ENCODE measurements at places on chromosomes 1 and 21.

GRCh38 chr1:192160196-192160595 lies 1.9 kb downstream of the RGS18 start:
- DNase-seq = no peak

DNA sequence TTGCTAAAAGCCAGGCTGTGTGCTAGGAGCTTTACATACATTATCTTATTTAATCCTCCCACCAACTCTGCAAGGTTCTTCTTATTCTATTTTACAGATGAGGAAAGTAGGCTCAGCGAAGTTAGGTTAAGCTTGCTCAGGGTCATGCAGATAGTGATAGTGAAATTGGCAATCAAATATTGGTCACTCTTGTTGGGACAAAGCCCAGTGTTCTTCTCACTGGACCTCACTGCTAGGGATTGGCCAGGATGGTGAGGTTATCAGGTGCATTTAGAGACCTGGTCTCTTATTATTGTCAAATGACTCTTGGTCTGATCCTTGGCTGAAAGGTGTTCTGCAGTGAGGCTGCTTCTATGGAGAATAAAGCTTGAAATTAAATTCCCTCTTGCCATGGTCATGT lies 145.1 kb downstream of the CNIH3 start:
- DNase-seq = no peak

DNA sequence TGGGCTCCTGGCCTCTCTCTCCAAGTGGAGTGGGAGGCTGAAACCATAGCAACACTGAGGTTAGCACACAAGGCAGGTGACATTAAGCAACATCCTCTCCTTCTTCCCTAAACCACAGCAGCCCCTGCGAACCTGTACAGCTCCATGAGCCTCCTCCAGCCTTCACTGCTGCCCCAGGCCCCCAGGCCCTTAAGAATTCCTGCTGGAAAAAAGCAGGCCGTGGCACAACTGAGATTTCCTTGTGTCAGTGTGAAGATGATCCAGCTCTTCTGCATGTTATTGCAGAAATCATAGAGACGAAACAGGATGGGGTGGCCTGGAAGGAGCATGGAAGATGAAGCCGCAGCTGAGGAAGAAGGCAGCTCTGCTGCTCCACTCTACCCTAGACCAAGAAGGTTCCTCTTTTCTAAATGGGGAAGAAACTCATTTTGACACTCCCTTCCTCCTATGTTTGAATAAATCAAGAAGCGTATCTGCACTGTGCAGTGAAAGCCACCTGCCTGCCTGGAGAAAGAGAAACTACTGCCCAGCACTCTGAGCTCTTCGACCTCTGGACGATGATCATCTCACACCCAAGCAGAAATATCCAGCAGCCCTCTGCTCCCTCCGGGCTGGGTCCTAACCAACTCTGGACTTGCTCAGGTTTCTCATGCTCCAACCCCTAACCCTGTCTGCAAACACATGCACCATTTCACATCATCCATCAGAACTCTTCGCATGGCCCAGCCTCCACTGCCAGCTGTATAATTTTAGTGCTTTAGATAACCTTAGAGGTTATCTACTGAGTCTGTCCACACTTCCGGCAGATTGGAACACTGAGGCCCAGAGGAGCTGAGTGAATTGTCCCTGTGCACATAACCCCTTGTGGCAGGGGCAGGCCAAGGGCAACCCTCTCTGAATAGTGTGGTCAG lies 20.7 kb downstream of the SH3BP5L start:
- DNase-seq = no peak

DNA sequence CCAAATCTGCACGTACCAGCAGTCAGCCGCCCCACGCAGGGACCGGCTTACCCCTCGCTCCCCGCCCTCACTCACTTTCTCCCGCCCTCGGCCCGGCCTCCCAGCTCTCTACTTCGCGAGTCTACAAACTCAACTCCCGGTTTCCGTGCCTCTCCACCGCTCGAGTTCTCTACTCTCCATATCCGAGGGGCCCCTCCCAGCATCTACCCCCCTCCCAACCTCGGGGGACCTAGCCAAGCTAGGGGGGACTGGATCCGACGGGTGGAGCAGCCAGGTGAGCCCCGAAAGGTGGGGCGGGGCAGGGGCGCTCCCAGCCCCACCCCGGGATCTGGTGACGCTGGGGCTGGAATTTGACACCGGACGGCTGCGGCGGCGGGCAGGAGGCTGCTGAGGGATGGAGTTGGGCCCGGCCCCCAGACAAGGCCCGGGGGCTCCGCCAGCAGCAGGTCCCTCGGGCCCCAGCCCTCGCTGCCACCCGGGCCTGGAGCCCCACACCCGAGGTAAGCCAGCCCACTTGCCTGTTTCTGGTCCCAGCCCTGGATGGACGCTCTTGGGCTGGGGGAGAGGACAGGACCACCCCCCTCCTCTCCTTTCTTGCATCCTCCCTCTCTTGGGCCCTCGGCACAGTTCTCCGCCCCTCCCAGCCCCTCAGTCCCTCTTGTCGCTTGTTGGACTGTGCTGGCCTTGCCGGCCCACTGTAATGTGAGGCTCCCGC lies at the start of gene ARTN:
ARTN (plus strand) TSS at position 416 of the 715 bp plus-strand sequence. CDS start 1,856 bp downstream, outside the sequence.
- DNase-seq = no peak

GRCh38 chr1:53982763-53983104 lies 35.3 kb downstream of the LDLRAD1 start:
- DNase-seq = no peak

DNA sequence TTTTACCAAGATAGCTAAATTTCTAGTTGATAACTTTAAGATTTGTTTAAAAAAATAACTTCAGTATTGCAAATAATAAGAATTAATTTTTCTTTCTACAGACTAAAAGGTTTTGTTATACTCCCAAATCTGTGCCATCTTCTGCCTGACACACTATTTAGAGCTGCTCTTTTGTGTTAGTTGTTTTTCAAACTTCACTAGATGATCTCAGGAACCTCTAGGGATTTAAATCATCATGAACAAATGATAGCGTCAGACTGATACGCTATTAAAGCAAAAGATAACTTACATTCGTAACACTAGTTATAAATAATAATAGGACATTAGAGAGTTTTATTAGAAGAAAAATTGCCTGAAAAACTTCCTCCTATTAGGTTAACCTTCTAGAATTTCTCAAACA lies 243.1 kb upstream of the CXADR start:
- no peak for DNase-seq

GRCh38 chr1:51752073-51752948 lies 126.2 kb downstream of the NRDC start:
- DNase-seq = no peak

GRCh38 chr1:108190001-108190634 lies 10.0 kb downstream of the SLC25A24 start:
- DNase-seq = no peak

DNA sequence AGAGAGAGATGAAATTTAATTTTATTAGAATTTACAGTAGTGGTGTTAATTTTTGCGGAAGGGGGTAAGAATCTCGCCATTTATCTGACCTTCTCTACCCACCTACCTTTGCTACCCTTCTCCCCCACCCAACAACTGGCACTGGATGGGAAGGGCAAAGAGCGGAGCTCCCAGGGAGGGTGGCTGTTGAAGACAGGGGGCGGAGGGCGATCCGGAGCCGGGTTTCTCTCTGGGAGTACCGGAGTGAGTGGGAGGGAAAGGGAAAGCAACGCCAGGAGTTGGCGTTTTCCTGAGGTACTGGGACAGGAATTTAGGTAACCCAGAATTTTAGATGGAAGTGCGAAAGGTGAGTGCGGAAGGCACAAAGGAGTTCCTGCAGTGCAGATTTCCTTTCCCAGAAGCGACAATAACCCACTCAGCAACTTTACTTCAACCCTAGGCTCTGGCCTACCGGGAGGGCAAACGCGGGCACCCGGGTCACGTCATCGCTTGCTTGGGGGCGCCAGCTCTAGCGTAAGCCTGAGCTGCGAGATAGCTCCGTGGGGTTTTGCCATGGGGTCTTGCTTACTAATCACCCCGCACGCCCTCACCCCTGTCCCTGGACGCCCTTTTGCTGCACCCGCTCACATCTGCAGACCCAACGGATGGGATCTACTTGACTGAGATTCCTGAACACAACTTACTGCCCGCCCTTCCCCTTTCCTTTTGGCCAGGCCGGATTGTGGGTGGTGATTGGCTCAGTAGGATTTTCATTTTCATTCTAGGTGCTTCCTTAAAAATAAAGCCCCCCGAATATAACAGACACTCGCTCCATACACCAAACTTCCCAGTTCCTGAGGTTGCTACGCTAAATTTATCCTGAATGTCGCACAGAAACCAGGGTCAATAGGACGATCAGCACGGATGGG lies 413.0 kb upstream of the ESRRG start:
- no peak for DNase-seq

DNA sequence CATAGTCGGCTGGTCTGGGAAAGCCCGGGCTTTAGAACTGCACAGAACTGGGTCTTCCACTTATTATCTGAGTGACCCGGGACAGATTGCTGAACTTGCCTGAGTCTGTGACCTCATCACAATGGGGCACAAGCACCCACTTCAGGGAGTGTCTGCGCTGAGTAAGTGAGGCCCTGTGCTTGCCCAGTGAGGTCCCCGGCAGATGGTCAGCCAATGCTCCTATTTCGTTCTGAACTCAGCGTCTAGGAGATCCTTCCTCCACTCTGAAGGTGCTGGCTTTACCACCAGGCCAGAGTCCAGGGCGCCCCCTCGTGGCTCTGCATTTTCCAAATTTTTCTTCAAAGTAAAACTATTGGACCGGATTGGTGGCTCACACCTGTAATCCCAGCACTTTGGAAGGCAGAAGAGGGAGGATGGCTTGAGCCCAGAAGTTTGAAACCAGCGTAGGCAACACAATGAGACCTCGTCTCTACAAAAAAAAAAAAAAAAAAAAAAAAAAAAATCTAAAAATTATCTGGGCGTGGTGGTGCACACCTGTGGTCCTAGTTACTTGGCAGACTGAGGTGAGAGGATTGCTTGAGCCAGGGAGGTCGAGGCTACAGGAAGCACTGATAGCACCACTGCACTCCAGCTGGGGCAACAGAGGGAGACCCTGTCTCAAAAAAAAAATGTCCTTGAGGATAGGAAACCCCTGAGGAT lies 61.7 kb downstream of the FCRL5 start:
- DNase-seq = peak; percentile 48

DNA sequence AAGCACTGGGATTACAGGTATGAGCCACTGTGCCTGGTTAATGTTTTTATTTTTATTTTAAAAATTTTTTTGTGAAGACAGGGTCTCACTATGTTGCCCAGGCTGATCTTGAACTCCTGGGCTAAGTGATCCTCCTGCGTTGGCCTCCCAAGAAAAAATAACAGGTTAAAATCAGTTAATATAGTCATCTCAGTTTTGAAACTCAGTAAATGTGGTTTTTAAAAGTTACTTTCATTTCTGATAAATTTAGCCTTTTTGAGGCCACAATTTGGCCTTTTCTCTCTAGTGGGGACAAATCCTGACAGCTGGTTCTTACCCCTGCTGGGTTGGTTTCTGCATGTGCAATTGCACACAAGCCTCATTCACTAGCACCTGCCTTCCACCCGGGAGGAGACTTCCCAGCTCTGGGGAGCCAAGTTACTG lies 13.3 kb downstream of the PMF1 start:
- no peak for DNase-seq

DNA sequence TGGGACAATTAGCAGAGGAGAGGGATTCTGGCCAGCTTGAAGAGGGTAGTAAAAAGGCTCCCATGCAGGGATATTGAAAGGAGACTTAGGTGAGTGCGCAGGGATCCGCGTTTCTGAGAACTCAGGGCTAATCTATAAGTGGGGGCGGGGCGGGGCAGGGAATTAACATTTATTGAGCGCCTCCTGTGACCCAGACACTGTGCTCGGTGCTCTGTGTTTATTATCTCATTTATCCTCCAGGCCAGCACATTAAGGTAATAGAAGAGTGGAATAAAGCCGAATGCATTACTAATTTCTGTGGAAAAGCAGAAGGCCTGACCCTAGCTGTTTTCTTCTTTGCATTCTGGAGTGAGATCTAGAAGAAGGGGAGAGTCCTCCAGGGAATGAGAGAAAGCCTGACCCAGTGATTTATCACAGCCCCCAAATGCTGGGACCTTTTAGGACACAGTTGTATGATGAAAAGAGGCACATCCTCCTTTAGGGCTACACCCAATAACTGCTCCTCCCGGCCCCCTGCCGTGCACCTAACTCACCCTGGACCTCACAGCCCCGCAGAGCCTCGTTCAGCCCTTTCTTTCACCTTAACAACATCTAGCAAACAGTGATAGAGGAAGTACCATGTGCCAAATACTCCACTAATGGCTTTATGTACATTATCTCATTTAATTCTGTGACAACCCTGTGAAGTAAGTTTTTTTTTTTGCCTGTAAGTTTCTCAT lies 317.6 kb downstream of the PBX1 start:
- DNase-seq = no peak

DNA sequence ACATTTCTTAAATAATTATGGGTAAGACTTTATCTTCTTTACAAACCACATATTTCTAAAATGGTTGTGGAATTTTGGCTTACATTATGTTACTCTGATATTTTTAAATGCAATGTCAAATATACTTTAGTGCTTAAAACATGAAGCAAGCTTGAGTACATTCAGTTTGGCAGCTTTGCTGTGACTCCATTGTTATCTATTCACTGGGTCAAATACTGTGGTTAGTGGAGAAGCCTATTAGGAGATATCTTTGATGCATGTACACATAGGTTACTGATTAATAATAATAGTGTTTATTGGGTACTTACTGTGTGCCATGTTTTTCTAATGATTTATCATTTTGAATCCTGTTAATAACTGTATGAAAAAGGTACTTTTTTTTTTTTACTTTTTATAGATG lies 520.4 kb upstream of the B3GALT2 start:
- no peak for DNase-seq

DNA sequence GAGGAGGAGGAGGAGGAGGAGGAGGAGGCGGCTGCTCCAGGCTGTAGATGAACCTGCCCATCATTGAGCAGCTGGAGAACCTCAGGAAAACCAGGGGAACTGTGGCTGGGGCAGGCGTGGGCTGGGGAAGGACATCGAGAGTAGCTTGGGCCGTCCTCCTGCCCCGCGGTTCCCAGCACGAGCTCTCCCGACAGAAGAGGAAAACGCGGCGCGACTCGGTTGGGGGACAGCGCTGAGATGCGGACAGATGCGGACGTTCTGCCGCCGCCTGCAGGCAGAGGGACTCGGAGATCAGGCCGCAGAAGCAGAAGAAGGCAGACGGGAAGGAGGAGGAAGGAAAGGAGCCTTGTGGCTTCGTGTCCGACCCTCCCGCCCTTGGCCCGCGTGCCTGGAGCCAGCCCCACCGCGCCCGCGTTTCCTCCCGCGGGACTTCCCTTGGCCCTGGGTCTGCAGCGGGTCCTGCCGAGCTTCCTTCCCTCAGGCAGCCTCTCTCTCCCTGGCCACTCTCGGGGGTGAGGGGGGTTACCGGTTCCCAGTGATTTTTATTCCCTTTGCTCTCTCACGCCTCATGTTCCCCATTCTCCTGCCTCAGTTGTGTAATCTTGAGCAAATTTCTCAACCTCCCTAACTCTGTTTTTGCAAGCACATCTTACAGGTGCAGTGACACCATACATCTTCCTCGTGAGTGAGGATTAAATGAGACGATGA lies 1.7 kb upstream of the TNFRSF9 start:
- peak; percentile 54 for DNase-seq

Data from activated T-cell treated with anti-CD3 and anti-CD28 coated beads, Interleukin-2, amount 50 U/mL, for 1 hour (primary cell).